ENCODE measurements at places on chromosomes 5 and 9.
A peak's percentile ranks its signal among the peaks of the same experiment; 100 is the strongest.

- DNase-seq = no peak
These were observed 67.9 kb downstream of the KIAA1958 start for GRCh38 chr9:112554516-112554915.

DNA sequence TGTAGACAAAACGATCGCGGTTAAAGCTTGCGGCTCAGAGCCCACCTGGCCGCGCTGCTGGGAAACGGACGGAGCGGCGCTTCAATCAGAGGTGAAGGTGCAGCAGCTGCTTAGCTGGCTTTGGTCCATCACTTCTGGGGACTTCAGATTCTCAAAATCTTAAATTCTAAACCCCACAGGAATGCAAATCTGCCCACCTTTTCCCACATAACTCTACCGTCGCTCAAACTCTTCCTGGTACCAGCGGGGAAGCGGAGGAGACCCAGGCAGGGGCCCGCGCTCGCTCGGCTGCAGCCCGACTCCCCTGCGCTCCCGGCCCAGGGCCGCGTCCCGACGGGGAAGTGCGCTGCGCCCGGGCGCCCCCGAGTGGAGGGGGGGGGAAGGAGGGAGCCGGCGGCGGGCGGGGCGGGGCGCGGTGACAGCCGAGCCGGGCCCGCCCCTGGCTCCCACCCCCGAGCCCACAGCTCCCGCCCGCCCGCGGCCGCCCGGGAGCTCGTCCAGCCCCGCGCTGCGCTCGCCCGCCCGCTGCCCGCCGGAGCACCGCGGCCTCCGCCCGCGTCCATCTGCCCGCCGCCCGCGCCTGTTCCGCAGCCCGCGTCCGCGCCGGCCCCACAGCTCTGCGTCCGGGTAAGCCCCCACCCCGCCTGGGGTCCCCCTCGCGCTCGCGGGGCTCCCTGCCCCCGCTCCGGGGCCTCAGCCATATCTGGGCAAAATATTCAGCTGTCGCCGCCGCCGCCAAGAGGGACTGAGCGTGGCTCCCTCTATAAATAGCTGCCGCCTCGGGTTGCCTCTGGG, at the start of gene TMOD1:
Gene TMOD1, plus strand, starts transcription at position 490 of the 795 bp plus-strand sequence. CDS start 22,523 bp downstream, outside the sequence.
- DNase-seq = peak; percentile 13

- DNase-seq = no peak
These were observed 89.9 kb downstream of the SLC24A2 start for GRCh38 chr9:19698960-19699359.

DNA sequence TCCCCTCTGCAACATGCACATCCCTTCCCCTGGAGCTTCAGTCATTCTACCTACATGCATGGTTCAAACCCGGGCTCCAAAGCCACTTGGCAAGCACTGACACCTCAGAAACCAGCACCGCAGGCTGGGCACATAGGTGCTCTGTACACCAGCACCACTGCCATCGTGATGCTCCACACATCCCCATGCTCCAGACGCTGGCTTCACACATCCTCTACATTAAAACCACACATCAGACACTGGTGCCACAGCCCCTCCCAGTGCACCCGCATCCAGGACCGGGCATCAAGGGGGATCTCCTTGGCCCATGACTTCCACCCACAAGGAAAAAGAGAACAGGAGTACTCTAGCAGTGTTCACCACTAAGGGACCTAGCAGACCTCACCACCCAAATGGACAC, 787.7 kb downstream of the CDH18 start:
- DNase-seq = no peak

DNA sequence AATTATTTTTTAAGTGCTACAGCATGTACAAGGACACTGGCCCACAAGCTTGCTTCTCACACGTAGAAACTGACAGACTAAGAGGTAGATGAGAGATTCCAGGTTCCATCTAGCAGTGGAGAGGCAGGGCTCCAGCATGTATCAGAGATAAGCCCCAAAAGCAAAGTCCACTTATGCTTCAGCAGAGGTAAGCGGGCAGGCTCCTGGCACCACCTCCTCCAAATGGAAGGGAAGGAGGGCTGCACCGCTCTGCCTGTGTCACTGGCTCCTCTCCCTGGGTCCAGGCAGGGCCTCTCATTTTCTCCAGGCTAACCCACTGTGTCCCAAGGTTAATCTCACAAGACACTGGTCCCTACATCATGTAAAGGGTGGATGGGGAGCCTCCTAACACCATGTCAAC, 15.9 kb downstream of the GRHPR start:
- no peak for DNase-seq

DNA sequence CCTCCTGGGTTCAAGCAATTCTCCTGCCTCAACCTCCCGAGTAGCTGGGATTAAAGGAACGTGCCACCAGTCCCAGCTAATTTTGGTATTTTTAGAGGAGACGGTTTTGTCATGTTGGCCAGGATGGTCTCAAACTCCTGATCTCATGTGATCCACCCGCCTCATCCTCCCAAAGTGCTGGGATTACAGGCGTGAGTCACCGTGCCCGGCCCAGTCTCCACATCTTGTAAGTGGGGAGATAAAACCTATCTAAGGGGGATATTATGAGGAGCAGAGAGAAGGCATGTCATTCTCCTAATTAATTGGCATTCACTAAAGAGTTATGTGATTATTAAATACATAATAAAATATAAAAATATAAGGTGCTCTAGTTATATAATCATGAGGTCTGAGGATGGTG, 94.1 kb upstream of the BOD1 start:
- DNase-seq = no peak

DNA sequence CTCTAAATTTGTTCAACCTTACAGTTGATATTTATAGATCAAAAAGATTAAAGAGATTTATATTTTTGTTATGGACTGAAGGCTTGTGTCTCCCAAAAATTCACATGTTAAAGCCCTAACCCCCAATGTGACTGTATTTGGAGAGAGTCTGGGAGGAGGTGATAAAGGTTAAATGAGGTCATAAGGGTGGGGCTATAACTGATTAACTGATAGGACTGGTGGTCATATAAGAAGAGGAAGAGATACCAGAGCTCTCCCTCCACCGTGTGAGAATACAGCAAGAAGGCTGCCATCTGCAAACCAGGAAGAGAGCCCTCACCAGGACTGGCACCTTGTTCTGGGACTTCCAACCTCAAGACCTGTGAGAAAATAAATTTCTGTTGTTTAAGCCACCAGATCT, 264.3 kb downstream of the ENC1 start:
- DNase-seq = no peak

GRCh38 chr9:137745541-137745991, 126.8 kb downstream of the EHMT1 start:
- DNase-seq = no peak
